ENCODE measurements at places on chromosomes 12 and 14.

DNA sequence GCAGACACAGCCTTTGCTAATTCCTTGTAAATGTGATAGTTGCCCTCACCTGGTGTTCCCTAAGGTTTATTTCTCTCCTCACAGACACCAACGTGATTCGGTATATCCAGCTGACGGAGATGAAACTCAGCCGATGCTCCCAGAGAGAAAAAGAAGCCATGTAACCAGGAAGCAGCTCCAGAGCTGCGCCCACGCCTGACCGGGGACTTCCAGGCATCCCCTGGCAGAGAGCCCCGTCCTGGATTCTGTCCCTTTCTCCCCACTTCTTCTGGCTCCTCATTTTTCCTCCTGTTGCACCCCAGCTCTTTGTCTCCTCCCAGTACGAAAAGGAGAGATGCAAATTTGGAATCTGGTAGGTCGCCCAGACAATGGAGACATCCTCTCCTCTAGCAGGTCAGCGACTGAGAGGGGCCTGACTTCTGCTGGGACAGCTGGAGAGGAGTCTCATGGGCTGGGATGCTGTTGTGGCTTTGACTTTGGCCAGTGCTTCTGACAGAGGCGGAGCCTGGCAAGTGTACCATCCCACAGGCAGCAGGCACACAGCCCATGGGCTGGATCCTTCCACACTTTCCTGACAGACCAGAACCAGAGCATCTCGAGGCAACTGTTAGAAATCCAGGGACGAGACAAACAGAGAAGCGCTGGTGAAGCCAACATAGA is 29.4 kb downstream of the TTC9 start:
- no peak for DNase-seq

- DNase-seq, result no peak
These were observed 10.3 kb upstream of the KRT1 start for GRCh38 chr12:52690351-52691075.

DNA sequence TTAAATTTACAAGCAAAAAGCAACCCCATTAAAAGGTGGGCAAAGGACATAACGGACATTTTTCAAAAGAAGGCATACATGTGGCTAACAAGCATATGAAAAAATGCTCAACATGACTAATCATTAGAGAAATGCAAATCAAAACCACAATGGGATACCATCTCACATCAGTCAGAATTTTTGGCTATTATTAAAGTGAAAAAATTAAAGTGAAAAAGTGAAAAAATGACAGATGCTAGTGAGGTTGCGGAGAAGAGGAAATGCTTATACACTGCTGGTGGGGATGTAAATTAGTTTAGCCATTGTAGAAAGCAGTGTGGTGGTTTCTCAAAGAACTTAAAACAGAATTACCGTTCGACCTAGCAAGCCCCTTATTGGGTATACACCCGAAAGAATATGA is 7.9 kb downstream of the OTOGL start:
- no peak for DNase-seq

- DNase-seq, result no peak
These were observed 63.6 kb downstream of the CRADD start for GRCh38 chr12:93740751-93741150.

DNA sequence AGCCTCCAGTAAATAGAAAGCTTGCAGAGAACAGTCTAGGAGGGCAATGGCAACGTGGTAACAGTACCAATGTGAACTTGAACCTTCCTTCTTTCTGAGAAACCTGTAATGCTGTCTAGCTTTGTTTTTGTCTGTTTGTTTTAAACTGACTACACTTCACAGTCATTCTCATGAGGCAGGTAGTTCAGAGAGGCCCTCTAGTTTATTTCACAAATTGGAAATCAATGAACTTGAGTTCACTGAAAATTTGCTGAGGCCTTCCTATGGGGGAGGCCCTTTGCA is 2.9 kb upstream of the ATP2A2 start:
- DNase-seq, result no peak

GRCh38 chr14:34078117-34078743 is 127.4 kb upstream of the EGLN3 start:
- DNase-seq, result no peak

GRCh38 chr12:110619534-110619953 is 5.6 kb downstream of the TCTN1 start:
- DNase-seq, result no peak
